ENCODE measurements at places on chromosomes 13 and 19.

- DNase-seq, result no peak
These were observed 147.4 kb downstream of the PTPRS start for GRCh38 chr19:5193192-5193591.

GRCh38 chr13:110162053-110162452 lies 144.9 kb downstream of the COL4A1 start:
- no peak for DNase-seq

GRCh38 chr19:45254044-45254531 lies 3.0 kb downstream of the MARK4 start:
- DNase-seq, result no peak

- no peak for DNase-seq
These were observed 483.2 kb downstream of the DIAPH3 start for GRCh38 chr13:59680429-59681024.

DNA sequence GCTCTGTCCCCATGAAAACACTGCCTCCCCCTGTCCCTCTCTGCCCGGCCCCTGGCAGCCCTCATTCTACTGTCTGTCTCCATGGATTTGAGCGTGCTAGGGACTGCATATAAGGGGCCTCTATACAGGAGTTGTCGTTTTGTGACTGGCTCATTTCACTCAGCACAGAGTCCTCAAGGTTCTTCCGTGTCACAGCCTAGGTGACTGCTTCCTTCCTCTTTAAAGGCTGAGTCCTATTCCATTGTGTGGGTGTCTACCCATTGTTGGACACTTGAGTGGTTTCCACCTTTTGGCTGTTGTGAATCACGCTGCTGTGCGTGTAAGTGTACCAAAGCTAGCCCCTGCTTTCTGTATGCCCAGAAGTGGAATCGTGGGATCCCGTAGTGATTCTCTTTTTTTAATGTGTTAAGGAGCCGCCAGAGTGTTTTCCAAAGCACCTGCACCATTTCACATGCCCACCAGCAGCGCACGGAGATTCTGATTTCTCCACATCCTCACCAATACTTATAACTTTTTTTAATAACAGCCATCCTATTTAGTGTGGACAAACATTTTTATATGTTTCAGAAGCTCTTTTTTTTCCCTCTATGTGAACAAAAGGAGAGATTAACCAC lies 116.7 kb downstream of the COL4A2 start:
- no peak for DNase-seq

DNA sequence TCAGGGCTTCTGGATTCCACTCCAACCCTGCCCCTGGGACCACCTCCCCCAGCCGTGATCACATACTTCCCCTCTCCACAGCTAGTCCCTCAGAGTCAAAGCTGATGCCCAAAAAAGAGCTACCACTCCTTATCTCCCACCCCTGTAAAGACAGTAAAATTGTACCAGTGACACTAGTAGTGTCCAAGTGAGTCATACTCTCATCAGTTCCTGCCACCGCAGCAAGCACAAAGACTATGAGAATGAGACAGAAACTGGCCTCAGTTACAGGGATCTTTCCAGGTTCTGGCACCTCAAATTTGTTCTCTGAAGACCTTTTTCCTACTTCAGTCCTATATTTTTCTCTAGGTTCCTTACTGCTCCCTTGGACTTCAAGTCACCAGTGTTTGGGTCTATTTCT lies 144.2 kb downstream of the SPRY2 start:
- no peak for DNase-seq

- no peak for DNase-seq
These were observed 1.2 kb downstream of the SAMD1 start for GRCh38 chr19:14089412-14089661.

DNA sequence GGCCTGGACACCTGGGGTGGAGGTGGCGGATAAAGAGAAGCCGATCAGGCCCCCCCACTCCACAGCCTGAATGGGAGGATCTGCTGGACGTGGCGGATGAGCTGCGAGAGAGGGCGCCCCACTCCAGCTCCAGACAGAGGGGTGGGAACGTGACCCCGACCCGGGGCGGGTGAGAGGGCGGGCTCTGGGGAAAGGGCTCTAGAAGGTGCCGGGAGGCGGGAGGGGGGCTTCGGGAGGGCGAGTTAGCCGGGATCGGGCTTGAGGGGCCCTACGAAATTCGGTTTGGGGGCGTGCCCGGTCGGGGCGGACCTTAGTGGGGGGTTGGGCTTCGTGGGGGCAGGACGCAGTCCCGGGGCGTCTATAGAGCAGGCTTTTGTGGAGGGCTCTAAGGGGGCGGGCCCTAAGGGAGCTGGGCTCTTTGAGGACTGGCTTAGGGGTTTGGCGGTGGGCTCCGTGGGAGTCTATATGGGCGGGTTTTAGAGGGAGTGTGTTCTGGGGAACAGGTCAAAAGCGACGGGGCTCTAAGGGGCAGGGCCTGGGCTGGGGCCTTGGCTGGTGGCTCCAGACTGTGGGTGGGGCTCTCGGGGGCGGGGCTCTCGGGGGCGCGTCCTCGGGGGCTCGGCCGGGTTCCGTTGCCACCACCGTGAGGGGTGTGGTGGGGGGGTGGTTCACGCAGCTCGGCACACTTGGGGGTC lies 4.1 kb upstream of the NANOS3 start:
- DNase-seq, result no peak

- no peak for DNase-seq
These were observed 5.3 kb upstream of the GSK3A start for GRCh38 chr19:42247640-42248199.

DNA sequence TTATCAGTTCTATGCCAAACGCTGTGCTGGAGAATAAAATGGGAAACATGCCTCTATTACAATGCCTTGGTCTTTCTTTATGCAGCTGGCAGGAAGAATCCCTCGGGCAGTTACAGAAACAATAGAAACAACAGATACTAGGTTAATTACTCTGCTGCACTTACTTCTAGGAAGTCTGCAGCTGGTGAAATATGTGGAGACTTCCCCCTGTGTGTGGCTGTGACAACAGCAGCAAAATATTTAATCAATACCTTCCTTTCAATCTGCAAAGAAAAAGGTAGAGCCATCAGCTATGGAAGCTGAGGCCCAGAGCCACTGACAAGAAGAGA lies 9.9 kb downstream of the STOML3 start:
- DNase-seq, result no peak

- DNase-seq, result no peak
These were observed 30.0 kb upstream of the RFXAP start for GRCh38 chr13:36789061-36789460.
